DMS53 (cell line): ENCODE measurements at places on chromosomes 2 and 18.
A peak's percentile ranks its signal among the peaks of the same experiment; 100 is the strongest.

- DNase-seq: no peak
Measured at GRCh38 chr2:107812006-107812405, 14.7 kb upstream of the RGPD4 start.

DNA sequence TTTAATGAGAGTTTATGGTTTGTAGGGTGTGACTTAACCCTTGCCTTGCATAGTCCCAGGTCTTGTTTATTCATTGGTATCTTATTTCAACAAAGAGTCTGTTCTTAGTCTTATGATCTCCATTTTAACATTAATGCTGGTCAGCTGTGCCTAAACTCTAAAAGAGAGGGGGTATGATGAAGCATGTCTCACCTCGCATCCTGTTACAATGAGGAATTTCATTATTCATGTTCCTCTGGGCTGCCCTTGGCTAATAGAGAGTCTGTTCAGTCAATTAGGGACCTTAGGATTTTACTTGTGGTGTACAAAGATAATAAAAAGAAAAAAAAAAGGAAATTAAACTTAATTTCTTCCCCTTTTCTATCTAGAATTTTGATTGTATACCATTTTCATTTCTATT lies 831.9 kb upstream of the CDH2 start:
- no peak for DNase-seq

DNA sequence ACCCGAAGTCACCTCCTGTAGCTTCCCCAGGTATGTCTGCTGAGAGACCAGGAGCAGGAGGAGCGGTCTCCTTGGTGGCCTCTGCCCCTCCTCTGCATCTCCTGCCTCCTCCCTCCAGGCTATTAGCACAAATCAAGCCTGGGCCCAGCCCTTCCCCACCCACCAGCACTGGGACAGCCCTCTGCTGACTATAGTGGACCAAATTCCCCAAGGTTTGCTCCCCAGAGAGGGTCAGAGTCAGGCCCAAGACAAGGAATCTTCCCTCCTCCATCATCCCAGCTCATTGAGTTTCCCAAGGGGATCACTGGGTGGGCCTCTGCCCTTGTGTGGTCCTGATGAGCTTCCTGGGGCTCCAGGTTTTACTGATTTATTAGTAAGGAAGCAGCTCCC lies 62.1 kb downstream of the EMILIN2 start:
- DNase-seq: no peak

- no peak for DNase-seq
Measured at GRCh38 chr2:134782792-134783191, 55.6 kb upstream of the ACMSD start.

- peak; percentile 75 for DNase-seq
Measured at GRCh38 chr2:95303191-95303919, 6.2 kb downstream of the KCNIP3 start.

GRCh38 chr2:223760838-223761502 lies 76.4 kb downstream of the AP1S3 start:
- peak; percentile 72 for DNase-seq

DNA sequence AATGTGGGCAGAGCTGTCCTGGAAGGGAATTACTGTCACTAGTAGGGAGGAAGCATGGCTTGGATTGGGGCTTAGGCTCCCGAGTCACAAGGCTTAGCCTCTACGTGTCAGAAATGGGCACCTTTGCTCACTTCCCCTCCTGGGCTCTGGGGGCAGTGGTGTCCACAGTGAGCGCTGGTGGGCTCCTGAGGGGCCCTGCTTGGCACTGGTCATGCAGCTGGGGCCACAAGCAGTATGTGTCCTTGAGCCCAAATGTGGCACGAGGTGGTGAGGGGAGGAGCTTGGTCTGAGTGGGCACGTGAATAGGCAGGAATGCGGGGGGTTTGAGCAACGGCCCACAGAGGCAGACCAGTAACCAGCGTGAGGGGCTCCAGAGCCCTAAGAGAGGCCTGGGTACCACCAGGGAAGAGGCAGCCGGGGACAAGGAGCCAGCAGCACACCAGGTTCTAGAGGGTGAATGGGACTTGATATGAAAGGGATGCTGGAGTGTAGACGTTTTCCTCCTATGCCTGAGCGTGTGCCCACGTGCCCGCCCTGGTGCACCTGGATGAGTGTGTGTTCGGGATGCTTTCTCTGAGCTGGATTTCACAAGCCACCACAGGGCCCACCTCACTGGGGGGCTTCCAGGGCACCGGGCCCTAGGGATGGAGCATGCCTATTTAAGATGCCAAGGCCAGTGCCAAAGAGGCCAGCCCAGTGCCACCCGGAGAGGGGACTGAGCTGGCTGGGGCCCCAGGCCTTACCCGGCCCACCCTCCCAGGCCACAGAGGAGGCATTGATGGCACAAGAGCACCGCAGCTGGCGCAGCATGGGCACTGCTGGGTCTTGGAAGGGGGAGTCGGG lies 22.8 kb upstream of the PTMA start:
- no peak for DNase-seq

- no peak for DNase-seq
Measured at GRCh38 chr2:227876300-227876801, 4.9 kb downstream of the DAW1 start.

GRCh38 chr2:124983595-124983994 lies 958.5 kb downstream of the CNTNAP5 start:
- DNase-seq: no peak

DNA sequence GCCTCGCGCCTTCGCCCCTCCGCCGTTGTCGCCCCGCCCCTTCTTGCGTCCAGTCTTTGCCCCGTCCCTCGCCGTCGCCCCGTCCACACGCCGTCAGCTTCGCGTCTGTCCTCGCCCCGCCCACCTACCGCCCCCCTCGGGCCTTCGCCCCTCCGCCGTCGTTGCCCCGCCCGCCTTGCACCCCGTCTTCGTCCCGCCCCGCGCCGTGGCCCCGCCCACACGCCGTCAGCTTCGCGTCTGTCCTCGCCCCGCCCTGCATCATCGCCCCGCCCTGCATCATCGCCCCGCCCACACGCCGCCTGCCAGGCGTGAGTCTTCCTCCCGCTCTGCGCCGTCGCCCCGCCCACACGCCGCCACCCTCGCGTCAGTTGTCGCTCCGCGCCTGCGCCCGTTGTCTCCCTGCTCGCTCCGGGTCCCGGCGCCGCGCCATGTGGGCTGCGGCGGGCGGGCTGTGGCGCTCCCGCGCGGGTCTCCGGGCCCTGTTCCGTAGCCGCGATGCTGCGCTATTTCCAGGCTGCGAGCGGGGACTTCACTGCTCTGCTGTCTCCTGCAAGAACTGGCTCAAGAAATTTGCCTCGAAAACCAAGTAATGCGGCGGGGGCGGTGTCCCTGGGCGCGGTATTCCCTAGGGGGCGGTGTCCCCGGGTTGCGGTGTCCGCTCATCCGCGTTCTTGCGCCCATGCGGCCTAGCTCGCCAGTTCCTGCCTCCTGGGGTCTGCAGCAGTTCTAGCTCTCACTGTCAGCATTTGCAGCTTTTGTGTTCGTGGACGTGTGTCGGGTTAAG lies at the start of gene RBFA:
Gene RBFA (plus strand): TSS at position 367 of the 784 bp plus-strand sequence. CDS start 62 bp downstream, at position 429.
- DNase-seq: peak; percentile 100

GRCh38 chr18:32445846-32446245 lies 24.8 kb downstream of the GAREM1 start:
- DNase-seq: no peak

DNA sequence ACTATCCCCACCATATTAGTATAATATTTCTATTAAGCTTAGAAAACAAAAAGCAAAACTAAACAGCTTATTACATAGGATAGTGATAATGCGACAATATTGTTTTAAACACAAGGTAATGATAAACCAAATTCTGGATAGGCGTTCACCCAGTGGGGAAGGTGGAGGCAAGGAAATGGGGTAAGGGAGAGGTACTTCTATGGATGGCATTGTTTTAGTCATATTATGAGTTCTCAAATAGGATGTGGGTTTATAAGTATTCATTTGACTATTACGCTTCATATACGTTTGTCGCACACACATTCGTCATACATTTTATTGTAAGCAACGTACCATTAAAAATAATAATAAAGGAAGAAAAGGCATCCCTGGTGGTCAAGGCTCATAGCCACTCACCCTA lies 88.8 kb upstream of the DNMT3A start:
- DNase-seq: no peak

DNA sequence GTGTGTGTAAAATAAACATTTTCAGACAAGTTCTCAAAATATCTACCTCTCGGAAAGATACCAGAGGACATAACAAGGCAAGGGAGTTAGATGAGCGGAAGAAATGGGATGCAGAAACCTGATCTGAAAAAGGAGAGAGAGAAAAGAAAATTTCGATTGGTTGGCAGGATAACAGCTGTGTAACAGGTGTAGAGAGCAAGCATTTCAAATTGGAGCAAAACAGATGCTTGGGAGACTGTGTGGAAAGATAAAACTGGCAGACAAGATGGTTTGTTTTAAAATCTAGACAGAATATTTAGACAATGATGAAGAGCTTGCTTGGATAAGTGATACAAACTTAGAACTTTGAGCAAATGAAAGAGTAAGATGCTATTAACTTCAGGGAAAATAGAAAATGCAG lies 20.2 kb downstream of the CHST9 start:
- no peak for DNase-seq

GRCh38 chr18:74869904-74870863 lies 272.5 kb downstream of the ZNF407 start:
- no peak for DNase-seq

- peak; percentile 72 for DNase-seq
Measured at GRCh38 chr18:58221060-58221725, 177.2 kb downstream of the NEDD4L start.

GRCh38 chr18:80105369-80106167 lies 3.5 kb upstream of the ADNP2 start:
- DNase-seq: no peak

GRCh38 chr2:196993617-196994016 lies 67.1 kb upstream of the PGAP1 start:
- no peak for DNase-seq

DNA sequence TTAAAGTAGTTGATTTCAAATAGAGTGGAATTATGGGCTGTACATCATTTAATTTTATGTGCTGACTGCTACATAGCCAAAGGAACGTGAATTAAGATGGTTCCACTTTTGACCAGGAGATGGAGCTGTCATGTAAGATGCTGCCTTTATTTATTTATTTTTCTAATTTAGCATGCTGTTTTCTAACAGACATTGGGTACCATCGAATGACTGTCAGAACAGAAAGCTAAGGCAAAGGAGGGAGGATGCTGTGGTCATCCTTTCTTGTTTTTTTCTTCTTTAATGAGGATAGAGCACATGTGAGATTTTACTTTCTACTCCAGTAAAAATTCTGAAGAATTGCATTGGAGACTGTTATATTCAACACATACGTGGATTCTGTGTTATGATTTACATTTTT lies at the start of gene SCN2A:
Gene SCN2A (plus strand): TSS at position 185 of the 400 bp plus-strand sequence. CDS start 56,410 bp downstream, outside the sequence.
- DNase-seq: peak; percentile 92

GRCh38 chr2:164910101-164910899 lies 45.0 kb downstream of the SLC38A11 start:
- peak; percentile 90 for DNase-seq

GRCh38 chr2:59249441-59250306 lies 1008.5 kb upstream of the FANCL start:
- peak; percentile 56 for DNase-seq

DNA sequence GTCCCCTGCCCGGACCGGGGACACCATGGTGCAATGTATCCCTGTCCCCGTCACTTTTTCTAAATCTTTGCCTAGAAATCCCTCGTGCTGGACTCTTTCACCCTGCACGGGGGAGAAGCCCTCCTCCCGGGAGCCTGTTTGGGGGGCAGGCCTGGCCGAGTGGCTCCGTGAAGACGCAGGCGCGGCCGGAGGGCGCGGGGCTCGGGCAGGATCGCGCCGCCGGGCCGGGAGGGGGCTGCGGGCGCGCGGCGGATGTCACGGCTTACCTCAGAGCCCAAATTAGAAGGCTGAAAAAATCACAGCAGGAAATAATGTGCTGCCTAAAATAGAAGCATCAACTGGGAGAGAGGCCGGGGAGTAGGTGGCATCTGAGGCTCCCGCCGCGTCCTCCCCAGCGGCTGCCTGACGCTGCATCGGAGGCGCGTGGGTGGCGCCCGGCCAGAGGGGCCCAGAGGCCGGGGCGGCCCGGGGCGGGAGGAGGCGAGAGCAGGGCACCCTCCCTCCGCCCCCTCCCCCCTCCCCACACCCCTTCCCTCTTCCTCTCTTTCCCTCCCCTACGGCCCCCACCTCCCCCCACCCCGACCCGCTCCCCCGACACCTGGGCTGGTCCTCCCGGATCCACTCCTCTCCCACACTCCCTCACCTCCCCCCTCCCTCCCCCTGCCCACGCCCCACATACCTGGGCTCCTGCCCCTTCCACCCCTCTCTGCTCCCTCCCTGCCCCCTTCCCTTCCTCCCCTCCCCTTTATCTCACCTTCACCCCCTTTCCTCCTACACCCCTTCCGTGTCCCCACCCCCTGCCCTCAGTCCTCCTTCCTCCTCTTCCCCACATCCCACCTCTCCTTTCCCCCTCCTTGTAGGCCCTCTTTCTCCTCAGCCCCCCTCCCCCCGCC lies 51.9 kb downstream of the SLC4A1AP start:
- peak; percentile 55 for DNase-seq

- DNase-seq: peak; percentile 55
Measured at GRCh38 chr2:225328192-225328591, 71.3 kb upstream of the NYAP2 start.

- no peak for DNase-seq
Measured at GRCh38 chr18:12059334-12060181, 34.1 kb upstream of the ANKRD62 start.

GRCh38 chr18:41613003-41613609 lies 341.9 kb upstream of the PIK3C3 start:
- no peak for DNase-seq

GRCh38 chr2:120383631-120384340 lies 37.9 kb downstream of the INHBB start:
- DNase-seq: no peak

DNA sequence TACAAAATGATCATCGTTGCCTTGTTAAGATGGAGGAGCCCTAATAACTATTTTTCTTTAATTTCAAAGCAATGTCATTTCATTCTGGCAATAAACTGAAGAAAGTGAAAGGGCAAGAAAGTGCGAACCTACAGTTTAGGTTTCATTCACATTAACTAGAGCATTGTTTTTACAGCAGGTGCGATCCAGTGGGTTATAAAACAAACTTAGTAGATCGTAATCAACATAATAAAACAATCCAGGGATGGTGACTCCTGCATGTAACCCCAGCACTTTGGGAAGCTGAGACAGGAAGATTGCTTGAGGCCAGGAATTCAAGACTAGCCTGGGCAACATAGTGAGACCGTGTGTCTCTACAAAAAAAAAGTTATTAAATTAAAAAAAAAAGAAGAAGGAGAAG lies 51.1 kb downstream of the AP1S3 start:
- no peak for DNase-seq

DNA sequence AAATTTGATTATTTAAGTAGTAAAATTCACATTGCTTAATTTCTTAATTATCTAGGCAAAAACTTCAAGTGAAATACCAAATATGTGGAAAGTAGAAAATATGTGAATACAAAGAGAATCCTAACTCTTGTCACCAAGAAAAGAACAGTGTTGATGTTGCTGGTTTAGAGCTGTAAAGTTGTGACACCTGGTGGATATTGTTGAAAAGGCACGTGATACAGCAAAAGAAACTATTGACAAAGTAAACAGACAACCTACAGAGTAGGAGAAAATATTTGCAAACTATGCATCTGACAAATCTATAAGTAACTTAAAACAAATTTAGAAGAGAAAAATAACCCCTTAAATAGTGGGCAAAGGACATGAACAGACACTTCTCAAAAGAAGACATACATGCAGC lies 25.6 kb upstream of the ZC3H15 start:
- peak; percentile 71 for DNase-seq
